ENCODE measurements at places on chromosomes 12 and 14.

- DNase-seq: no peak
Observed at GRCh38 chr12:49916129-49916919, 12.6 kb upstream of the FAIM2 start.

GRCh38 chr14:97074856-97075255, 277.7 kb downstream of the VRK1 start:
- DNase-seq: no peak

GRCh38 chr12:22408610-22409376, 74.3 kb upstream of the ST8SIA1 start:
- no peak for DNase-seq

- DNase-seq: peak; percentile 74
Observed at GRCh38 chr12:102300824-102301461, 103.3 kb upstream of the PMCH start.

- no peak for DNase-seq
Observed at GRCh38 chr14:88505621-88506020, 49.2 kb downstream of the PTPN21 start.

- DNase-seq: no peak
Observed at GRCh38 chr12:130922511-130922953, 31.2 kb upstream of the ADGRD1 start.

- no peak for DNase-seq
Observed at GRCh38 chr12:120539303-120539702, 5.1 kb downstream of the RNF10 start.

- no peak for DNase-seq
Observed at GRCh38 chr14:98904677-98905076, 367.3 kb downstream of the BCL11B start.

DNA sequence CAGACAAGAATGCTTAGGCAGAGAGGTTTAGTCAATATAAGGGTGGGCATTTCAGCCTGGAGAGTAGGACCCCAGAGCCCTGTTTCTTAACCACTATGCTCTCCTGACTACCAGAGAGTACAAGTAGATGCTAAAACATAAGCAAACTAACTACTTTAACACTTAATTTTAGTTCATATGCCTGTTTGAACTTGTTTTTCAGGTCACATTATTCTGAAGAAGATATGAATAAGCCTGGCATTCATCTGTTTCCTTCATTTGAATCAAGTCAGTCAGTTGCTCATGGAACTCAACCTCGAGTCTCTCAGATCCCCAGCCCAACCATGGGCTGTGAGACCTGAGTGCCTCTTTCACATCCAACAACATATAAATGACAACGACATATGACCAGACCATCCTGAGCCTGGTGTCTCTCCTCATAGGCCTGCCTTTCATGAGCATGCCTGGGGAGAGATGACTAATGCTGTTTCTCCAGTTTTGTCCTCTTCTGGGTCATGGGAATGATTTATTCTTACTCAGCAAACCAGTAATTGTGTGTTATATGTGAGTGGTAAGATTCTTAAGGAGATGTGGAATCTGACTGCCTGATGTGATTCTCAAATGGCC, 251.1 kb upstream of the BTG1 start:
- DNase-seq: no peak

GRCh38 chr14:103427485-103428443, 42.5 kb downstream of the MARK3 start:
- peak; percentile 45 for DNase-seq

DNA sequence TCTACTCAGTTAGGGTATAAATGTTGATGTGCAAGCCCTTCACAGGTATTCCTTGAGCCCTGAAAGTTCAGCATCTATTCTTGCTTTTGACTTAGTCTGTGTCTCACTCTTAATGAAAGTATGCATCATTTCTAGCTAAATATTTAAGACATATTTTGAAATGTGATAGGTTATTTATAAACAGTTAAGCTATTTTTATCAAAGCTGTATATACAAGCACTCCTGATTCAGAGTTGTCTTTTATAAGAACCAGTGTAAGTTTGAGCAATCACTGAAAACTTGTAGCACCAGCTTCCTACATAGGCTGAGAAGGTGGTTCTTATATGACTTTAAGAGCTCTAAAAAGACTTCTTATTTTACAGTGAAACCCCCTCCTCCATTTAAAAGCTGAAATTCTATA, 98.6 kb downstream of the MYF5 start:
- no peak for DNase-seq

DNA sequence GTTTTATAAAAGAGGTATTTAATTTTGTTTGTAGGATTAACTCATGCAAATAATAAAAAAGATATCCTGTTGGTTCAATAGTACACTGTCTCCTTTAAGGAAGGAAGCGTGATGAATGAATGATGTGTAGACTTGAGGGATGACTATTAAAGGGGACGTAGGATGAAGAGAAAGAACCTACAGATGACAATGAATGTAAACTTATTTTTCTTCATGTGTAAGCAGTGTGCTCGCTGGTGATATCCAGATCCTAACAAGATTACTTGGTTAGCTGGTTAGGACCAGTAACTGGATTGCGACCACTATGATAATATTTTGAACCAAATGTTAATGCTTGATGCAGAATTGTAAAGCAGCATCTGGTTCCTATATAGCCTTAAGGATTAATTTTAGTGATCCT, 2.6 kb downstream of the ARF6 start:
- no peak for DNase-seq

- DNase-seq: no peak
Observed at GRCh38 chr12:128449146-128449894, 182.3 kb downstream of the TMEM132C start.

- no peak for DNase-seq
Observed at GRCh38 chr12:80698256-80698655, 9.2 kb upstream of the MYF6 start.

GRCh38 chr12:77225373-77225772, 160.0 kb upstream of the E2F7 start:
- no peak for DNase-seq

DNA sequence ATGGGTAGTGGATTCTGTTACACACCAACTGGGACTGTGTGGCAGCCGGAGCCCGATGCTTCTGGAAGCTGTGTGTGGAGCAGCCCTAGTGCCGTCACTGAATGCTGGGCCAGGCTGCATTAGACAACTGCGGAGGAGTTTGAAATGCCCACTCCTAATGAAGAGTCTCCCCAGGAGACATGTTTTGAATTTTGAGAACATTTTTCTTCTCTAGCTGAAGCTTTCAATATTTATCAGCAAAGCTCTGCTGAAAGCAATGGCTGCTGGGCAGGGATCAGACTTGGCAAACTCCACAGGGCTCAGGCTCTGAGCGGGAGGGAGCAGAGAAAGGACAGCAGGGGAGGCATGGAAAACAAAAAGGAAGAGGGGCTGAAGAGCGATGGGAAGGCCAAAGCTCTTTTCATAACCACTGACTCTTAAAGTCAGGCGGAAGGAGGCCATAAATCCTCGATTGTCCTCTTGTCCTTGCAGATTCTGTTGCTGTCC, 189.1 kb downstream of the MON2 start:
- no peak for DNase-seq

DNA sequence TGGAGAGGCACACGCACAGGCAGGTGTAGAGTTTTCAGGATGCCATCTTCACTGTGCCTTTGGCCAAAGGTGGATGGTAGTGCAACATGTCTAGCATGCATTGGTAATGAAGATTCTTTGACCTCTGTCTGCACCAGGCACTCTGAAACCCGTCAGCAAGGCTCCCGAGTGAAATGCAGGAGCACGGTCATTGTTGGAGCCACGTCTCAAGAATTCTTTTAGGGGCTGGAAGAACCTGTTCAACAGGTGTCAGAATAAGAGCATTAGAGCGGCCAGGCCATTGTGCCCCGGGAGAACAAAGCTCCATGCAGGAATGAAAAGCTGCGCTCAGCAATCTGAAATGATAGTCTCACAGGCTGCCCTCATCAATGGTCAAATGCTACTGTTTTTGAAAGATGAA, 40.2 kb upstream of the DICER1 start:
- DNase-seq: no peak

- no peak for DNase-seq
Observed at GRCh38 chr12:27305673-27306456, 26.8 kb upstream of the BMAL2 start.

DNA sequence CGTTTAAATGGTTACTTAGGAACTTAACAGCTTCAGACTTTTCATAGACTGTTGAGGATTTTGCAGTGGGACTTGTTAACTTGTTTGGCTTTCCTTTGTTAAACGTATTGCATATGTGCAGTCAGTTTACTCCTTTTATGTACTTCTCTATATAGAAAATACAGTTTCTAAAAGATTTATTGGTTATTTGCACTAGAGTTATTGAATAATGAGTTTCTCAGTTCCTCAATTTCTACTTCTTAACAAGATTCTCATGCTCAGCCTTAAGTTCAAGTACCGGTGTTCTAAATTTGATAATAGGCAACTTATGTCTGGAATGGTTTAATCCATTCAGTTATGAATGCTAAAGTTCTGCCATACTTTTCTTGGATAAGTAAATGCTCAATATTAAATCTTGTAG, 919 bp downstream of the PSMA3 start:
- DNase-seq: no peak

DNA sequence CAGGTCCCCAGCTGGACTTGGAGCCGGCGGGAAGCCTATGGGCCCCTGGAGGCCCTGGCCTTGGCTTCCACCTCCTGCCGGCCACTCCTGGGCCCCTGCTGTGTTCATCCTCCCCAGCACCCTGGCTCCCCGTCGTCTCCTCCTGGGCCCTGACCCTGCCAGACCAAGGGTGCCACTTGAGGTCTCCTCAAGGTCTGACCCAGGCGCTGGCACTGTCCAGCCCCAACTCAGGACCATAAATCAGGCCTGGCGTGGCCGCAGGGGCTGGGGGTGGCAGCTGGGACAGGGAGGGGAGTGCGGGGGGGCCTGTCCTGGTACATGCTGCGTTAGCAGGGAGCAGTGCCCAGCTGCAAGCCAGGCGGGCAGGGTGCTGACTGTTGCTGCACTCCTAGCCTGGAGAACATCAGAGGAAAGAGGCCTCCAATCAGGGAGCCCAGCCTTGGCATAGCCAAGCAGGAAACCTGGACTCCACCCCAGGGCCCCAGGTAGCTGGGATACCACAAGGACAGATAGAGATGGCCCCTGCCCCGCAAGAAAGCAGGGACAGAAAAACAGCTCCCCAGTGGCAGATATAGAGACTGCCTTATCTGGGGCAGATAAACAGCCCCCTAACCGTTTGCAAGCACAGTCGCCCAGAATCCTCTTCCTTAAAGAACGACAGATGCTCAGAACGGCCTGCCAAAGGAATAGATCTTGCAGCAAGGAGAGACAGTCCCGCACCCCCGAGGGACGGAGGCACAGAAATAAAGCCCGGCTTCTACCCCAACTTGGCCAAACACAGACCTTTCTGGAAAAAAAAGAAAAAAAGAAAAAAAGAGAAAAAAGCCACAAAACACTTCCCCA, 6.5 kb upstream of the ATG101 start:
- no peak for DNase-seq

Measured in iPS DF 19.7 (cell line).